ENCODE measurements at places on chromosomes 6 and 20.
A peak's percentile ranks its signal among the peaks of the same experiment; 100 is the strongest.

- ATAC-seq = no peak
Observed at GRCh38 chr6:88512951-88513350, 346.8 kb upstream of the CNR1 start.

DNA sequence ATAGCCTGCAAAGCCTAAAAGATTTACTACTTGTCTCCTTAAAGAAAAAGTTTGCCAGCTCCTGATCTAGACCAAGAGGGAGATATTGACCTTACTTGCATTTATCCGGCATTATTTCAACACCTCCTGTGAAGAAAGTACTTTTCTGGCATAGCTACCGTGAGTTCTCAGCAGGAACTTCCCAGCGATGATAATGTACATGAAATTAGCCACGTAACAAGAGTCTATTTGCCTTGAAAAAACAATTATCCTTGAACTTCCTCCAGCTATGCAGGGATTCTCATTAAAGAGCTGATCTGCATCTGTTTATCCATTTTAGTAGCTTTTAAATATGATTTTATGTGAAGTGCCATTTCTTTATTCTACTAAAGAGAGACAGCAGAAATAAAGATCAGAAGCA is 41.7 kb downstream of the ALDH5A1 start:
- no peak for ATAC-seq

DNA sequence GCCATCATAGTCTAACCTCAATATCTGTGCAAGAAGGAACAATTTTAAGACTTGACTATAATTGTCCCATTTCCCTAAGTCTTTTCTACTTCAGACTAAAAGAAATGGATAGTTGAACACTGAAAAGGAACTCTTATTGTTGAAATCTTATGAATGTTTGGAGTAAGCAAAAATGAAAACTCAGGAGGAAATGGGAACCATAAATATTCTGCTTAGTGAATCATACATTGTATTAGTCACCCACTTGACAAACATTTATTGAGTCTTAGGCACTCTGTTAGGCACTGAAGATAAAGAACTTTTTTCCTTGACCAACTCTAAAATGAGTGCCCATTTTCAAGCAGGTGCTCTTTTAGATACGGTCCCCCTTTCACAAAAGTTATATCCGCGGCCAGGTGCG is 8.7 kb downstream of the CCDC170 start:
- no peak for ATAC-seq

DNA sequence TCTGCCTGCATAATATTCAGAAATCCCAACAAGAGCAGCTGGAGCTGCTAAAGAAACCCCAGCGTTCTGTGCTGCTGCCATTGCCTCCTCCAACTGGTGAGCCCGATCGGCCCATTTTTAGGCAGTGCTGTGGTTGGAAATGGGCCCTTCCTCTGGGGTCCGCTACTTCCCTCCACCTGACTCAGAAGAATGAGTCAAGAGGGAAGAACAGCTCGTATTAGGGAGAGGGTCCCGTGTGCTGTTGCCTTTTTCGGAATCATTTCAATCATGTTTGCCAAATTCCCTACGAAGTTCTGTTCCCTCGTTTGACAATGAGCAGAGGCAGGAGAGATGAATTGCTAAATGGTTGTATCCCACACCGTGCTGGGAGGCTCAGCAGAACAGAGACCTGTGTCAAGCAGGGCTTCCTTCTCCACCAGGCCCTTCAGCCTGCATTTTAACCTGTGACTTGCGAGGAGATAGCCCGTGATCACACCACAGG is 38.4 kb downstream of the THBS2 start:
- peak; percentile 7 for ATAC-seq

DNA sequence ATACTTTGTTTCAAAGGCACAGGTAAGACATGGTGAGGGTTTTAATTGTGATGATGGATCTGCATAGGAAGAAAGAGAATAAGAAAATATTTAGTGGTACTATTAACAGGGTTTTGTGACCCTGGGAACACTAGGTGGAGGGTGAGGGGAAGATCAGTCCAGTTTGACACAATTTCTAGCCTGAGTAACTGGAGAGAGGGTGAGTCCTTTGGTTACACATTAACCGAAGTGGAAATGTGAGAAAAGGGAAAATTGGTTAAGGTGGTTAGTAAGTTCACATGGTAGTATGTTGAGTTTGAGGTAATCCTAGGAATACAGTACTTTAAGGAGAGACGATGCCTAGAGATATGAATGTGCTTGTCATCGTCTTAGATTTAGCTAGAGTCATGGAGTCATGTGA is 54.8 kb upstream of the POU3F2 start:
- no peak for ATAC-seq

Data from SK-N-SH treated with all-trans-retinoic acid at 6 μM for 48 hours (cell line).